Uterus (tissue), 4 donors: ENCODE measurements at places on chromosomes 4 and X.

- DNase-seq: no peak
Observed at GRCh38 chr4:88893961-88894360, 163.0 kb downstream of the FAM13A start.

DNA sequence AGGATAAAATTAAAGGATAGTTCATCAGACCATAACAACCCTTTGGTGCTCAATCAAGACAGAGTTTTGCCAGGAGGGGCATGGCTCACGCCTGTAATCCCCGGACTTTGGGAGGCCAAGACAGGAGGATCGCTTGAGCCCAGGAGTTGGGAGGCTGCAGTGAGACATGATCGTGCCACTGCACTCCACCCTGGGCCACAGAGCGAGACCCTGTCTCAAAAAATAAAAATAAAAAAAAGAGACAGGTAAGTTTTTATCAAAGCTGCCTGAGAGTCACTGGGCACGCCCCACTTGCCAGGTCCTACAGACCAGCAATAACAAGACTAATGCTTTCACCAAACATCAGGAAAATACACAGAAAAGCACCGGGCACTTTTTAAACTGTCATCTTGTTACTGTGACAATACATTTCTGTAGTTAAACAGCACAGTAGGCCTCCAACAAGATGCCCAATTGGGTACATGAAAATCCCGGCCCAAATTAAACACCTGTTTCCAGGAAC lies 765 bp downstream of the CFAP97 start:
- DNase-seq: no peak

DNA sequence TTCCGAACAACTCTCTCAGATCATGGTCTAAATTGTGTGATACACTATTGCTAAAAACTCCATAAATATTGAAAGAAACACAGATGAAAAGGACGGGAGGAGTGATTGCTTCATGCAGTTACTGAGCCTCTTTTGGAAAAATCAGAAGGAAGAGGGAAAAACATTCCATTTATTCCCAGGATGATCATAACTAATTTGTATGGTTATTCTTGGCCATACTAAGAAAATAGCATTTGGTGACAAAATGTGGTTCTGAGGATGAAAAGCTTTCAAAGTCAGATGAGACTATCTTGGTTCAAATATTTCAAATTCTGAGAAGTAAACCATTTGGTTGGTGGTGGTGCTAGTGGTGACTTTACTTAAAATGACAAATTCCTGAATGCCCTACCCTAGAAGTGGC lies 305.4 kb upstream of the LDB2 start:
- no peak for DNase-seq

GRCh38 chr4:155759372-155760252 lies 791 bp downstream of the GUCY1B1 start:
- DNase-seq: peak; percentile 76

DNA sequence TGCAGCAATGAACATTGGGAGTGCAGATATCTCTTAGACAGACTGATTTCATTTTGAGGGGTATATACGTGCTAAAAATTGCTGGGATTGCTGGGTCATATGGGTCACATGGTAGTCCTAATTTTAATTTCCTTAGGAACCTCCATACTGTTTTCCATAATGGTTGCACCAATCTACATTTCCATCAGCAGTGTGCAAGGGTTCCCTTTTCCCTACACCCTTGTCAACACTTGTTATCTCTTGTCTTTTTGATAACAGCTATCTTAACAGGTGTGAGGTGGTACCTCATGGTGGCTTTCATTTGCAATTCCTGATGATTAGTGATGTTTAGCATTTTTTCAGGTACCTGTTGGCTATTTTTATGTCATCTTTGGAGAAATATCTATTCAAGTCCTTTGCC lies 57.0 kb downstream of the GPC3 start:
- DNase-seq: no peak

- DNase-seq: no peak
Observed at GRCh38 chrX:118528071-118528737, 32.6 kb downstream of the DOCK11 start.

- DNase-seq: no peak
Observed at GRCh38 chrX:18099745-18100144, 120.9 kb downstream of the BEND2 start.

GRCh38 chr4:139764686-139765310 lies 99.2 kb downstream of the MGST2 start:
- no peak for DNase-seq

- no peak for DNase-seq
Observed at GRCh38 chr4:153649572-153649991, 34.5 kb upstream of the TLR2 start.

GRCh38 chrX:48636776-48637175 lies 39.5 kb downstream of the WDR13 start:
- DNase-seq: no peak

- no peak for DNase-seq
Observed at GRCh38 chr4:4460759-4461158, 73.9 kb downstream of the NSG1 start.

DNA sequence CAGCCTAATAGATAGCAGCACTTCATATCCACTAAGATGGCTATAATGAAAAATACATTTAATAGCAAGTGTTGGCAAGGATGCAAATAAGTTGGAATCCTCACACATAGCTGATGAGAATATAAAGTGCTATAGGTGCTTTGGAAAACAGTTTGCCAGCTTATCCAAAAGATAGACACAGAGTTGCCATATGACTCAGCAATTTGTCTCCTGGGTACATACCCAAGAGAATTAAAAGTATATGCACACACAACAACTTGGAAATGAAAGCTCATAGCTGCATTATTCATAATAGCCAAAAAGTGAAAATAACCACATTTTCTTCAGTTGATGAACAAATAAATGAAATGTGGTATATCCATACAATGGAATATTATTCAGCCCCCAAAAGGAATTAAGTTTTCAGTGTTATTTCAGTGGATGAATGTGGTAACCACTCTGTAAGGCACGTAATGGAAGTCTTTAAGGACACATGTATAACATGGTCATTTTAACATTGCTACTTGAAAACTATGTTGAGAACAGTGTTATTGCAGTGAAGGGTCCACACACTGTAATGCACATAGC lies 320.9 kb upstream of the ADGRL3 start:
- no peak for DNase-seq

- DNase-seq: no peak
Observed at GRCh38 chrX:47595716-47596251, 13.5 kb downstream of the TIMP1 start.

DNA sequence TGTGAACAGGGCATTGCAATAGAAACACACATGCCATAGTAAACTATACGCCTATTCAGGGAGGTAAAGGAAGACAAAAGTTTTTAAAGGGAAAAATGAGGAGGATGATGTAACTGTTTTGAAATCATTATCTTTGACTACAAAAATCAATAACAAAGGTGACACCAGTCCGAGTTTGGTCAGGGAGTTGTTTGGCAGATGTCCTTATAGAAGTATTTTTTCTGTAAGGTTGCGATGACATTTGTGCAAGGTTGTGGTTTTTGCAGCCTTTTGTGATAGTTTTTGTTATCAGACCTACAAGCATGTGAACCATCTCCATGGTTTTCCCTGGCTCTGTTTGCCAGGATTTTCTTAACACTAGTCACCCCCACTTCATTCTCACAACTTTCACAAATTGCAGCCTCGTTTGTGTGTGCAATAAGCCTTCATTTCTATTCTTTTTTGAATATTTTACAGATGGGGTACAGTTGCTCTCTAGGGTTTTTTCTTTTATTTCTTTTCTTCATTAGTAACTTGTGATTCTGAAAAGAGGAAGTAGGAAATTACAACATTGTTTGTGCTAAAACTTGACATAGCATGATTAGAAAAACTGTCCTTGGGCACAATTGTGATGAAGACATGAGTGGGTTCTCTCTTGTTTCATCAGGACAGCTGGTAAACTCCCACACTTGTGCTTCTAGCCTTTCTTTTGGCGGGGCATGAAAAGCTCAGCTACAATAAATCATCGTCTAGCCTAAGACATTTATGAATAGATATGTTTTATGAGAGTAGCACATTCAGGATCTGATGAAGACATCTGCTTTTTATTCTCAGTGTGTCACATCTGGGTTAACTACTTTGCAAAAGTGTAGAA lies 60.2 kb upstream of the PNPLA4 start:
- no peak for DNase-seq

DNA sequence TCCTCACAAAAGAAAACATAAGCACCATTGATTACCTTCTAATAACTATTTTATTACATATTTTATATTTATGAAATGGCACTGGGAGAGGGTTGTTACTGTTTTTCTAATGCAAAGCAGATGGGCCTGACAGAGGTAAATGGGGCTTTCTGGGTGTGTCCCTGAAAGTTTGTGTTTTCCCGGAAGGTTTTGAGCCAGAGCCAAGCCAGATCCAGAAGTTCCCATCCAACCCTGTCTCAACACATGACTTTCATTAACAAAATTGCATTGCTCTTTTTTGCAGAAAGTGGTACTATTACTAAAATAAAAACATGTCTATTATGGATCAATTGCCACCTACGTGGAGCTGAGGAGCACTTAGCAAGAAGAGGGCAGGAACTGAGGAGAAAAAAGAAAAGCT lies 181.3 kb downstream of the RAB28 start:
- no peak for DNase-seq
